Activated CD4-positive, alpha-beta T cell treated with anti-CD3 and anti-CD28 coated beads, Interleukin-2, amount 50 U/mL, for 48 hours (primary cell): ENCODE measurements at places on chromosomes 3 and 15.

GRCh38 chr15:39976291-39977274 is 42.7 kb downstream of the EIF2AK4 start:
- DNase-seq = no peak

DNA sequence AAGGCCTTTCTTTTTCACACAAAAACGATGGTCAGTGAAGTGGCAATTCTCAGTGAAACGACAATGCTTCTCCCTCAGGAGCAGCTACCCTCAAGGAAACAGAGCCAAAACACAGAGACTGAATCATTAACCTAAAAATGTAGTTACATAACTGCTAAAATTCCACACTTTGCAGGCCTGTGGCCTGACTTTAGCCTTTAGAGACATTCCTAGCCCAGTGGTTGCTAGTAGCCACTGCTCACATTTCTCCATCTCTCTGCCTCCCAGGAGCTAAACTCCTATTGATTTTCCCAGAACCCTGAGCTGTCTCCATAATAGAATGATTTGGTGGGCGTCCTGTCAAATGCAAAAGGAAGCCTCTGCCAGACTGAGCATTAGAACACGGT is 630.1 kb upstream of the KCNMB2 start:
- DNase-seq = no peak

DNA sequence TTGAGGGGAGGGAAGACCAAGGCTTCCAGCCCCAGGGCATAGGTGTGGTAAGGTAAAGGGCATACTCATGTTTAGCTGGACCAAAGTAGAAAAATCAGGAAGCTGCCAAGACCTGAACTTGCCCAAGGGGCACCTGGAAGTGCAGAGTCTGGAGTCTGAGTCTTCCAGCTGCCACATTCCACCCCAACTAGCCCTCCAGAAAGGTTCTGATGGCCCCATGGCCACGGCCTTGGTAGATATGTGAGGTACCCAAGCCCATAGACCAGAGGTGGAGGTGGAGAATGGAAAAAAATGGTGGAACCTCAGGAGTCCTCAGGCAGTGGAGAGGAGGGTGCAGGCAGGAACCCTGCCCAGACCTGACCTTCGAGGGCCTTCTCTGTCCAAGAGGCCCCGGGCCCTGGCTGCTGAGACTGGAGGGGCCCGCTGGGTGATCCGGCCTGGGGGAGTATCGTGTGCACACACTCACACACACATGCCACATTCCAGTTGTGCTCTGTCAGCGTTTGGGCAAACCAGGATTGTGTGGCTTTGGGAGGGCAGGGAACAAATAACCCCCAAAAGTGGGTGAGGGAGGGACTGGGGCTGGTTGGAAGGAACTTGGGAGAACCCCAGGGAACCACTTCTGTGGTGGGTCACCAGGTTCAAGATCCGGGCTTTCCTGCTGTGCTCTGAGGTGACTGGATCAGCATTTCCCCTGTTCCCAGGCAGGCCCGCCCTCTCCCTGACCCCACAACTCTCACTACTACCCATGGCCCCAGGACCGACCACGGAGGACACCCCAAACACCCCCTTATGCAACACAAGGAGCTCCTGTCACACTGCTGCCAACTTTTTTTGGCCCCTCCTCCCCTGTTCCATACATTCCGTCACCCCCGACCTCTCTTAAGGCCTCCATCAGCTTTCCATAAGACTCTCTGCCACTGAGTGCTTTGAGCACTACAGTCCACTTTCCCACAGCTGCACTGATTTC is 11.6 kb downstream of the MYL3 start:
- no peak for DNase-seq

DNA sequence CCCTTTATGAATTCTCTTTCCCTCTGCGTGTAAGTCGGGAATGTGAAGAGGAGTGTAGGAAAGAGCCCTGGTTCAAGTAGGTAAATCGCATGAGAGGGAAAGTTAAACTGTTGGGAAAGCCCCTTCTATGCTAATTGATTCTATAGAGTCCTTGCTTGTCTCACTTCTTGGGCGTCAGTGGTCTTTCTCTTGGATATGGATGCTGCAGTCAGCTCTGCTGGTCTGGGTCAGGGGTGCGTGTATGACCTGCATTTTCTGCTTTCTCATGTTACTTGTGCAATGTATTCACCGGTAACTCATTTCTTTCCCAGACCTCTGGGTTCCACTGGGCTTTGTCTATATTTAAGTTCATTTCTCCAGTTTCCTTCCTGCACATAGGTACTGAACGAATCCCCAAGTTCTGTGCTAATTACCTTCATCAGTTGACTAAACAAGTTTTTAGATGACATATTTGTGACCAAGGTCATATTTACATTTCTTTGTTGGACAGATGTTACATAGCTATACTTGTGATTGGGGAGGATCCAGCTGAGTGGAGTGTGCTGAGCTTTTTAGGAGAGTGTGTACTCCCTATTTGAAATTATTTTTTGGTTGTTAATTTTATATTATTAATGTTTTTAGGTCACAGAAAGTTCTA is 1.4 kb downstream of the SETD5 start:
- DNase-seq = peak; percentile 30

- DNase-seq = no peak
Observed at GRCh38 chr3:114406922-114407321, 113.1 kb downstream of the TIGIT start.

GRCh38 chr3:64717411-64717810 is 29.6 kb upstream of the ADAMTS9 start:
- no peak for DNase-seq

- DNase-seq = no peak
Observed at GRCh38 chr15:41825145-41825544, 2.7 kb upstream of the JMJD7 start.

- no peak for DNase-seq
Observed at GRCh38 chr3:186609247-186609868, 3.5 kb upstream of the AHSG start.

- no peak for DNase-seq
Observed at GRCh38 chr3:31639828-31640227, 107.1 kb downstream of the STT3B start.

DNA sequence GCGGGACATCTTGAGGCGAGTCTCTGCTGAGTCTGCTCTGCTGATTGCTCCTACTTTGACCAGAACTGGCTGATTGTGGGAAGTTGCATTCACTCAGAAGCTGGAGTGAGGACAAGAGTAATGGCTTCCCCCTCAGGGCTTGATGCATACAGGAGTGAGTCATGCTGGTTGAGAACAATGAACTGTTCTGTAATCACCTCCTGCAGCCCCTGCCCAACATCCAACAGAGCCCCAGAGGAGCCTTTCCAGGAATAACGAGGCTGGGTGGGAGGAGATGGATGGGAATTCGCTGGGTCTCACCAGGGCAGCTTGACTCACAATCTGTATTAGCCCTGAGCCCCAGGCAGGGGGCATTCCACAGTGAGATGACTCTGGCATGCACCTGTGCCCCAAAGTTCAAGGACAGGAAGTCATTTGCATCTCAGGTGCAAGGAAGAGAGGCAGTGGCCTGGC is 85.0 kb downstream of the RAB11A start:
- no peak for DNase-seq

DNA sequence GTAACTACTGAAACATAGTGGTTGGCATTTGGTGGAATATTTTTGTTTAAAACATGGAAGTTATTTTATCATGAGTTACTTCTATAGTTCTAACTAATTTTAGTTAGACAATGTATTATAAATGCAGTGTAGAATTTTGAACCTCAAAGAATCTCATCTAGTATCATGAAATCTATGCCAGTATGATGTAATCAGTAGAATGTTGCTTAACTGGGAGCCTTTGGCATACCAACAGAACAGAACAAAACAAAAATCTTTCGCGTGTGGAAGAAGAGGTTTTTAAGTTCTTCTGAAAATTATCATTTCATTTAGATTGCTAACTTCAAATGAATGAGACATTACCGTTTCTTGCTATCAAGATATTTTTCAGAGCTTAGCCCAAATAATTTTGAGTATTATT is 98.4 kb upstream of the LRRFIP2 start:
- DNase-seq = no peak

DNA sequence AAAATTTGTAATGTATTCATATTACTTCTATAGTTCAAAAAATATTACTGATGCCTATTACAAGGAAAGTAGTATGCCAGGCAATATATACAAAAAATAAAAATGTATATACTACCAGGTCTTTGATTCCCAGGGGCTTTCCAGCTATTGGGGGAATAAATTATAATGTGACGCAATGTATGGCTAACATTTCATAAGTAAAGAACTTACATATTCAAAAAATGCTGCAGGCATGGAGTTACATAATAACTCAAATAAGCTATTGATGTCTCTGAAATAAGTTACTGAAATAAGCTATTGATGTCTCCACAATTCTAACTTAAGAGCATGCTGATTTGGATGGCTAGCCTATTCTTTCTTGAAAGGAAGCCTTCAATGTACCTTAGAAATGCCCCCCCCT is 30.2 kb downstream of the MCCC1 start:
- no peak for DNase-seq

DNA sequence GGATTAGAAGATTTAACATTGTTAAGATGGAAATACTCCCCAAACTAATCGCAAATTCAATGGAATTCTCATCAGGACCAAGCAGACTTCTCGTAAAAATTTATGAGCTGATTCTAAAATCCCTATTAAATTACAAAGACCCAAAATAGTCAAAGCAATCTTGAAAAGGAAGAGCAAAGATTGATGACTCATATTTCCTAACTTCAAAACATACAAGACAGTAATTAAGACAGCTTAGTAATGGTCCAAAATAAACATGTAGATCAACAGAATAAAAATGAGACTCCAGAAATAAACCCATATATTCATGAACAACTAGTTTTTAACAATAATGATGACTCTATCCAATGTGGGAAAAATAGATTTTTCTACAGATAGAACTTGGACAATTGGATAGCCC is 148.7 kb downstream of the SI start:
- DNase-seq = no peak

GRCh38 chr3:66431494-66431893 is 69.3 kb downstream of the LRIG1 start:
- DNase-seq = no peak
